Natural killer cell (primary cell): ENCODE measurements at places on chromosomes 13 and 19. TPM values are rescaled to one million over a fixed set of nuclear protein-coding genes. Genes with fewer than 3 reads are reported as not detected.
A peak's percentile ranks its signal among the peaks of the same experiment; 100 is the strongest.

DNA sequence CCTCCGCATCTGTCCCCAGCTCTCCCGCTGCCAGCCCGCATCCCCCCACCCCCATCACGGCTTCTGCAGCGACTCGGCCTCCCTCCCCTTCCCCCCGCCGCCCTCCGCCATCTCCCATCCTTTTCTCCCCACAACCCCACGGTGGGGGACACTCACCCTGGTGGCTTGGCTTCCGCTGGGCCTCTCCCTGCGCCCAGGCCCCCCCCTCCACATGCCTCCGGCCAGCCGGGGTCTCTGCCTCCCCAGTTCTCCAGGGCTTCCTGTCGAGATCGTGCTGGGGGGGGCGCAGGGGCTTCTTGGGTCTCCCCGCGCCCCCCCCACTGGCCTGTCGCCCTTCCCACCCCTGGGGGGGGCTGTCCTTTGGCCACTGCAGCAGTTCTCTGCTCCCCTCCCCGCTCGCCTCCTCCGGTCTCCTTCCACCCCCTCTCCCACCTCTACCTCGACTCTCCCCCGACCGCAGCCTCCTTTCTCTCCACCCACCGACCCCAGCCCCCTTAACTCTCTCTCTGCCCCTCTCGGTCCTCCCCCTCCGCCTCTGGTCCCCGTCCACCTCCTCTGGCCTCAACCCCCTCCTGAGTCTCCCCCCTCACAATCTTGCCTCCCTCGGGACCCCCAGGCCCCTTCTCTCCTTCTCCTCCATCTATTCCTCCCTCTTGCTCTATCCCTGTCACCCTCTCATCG lies 17.1 kb downstream of the LRRC4B start:
- DNase-seq, result no peak

- peak; percentile 80 for DNase-seq
Observed at GRCh38 chr19:10505583-10506229, 2.5 kb upstream of the KEAP1 start.

GRCh38 chr13:98485561-98485960 lies 91.3 kb downstream of the STK24 start:
- DNase-seq, result no peak

- no peak for DNase-seq
Observed at GRCh38 chr13:30535046-30535445, 69.3 kb upstream of the HMGB1 start.

DNA sequence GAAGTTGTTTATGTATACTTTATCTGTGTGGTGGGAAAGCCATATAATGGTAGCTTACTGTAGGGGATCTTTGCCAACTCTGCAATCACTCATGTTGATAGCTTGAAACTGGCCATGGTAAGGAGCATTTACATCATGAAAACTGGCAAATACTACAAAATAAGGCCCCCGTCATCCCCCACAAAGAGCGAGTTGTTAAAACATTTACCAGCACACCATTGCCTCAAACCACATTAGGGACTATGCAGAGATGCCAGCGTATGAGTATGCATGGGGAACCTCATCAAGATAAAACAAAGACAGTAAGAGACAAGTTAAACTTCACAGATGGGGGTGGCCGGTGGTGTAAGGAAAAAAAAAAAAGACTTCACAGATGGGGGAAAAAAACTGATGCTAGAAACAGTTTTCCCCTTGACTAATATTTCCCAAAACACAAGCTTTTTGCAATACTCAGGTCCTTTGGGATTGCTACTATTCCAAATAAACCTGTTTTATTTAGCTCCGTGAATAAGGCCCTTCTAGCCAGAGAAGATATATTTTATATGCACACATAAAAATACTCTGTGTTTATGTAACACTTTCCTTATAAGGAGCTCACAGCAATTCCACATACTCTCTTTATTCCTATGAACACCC lies 70.6 kb upstream of the SERP2 start:
- peak; percentile 8 for DNase-seq

- DNase-seq, result no peak
Observed at GRCh38 chr19:31126236-31126635, 223.0 kb downstream of the TSHZ3 start.

Gene SBSN
- not detected for total RNA-seq
